Central memory CD4-positive, alpha-beta T cell (primary cell): ENCODE measurements at places on chromosomes 2 and 18.
A peak's percentile ranks its signal among the peaks of the same experiment; 100 is the strongest.

GRCh38 chr2:11187083-11187619, 31.9 kb downstream of the SLC66A3 start:
- no peak for DNase-seq

GRCh38 chr2:157302492-157303099, 23.0 kb downstream of the ERMN start:
- peak; percentile 49 for DNase-seq

DNA sequence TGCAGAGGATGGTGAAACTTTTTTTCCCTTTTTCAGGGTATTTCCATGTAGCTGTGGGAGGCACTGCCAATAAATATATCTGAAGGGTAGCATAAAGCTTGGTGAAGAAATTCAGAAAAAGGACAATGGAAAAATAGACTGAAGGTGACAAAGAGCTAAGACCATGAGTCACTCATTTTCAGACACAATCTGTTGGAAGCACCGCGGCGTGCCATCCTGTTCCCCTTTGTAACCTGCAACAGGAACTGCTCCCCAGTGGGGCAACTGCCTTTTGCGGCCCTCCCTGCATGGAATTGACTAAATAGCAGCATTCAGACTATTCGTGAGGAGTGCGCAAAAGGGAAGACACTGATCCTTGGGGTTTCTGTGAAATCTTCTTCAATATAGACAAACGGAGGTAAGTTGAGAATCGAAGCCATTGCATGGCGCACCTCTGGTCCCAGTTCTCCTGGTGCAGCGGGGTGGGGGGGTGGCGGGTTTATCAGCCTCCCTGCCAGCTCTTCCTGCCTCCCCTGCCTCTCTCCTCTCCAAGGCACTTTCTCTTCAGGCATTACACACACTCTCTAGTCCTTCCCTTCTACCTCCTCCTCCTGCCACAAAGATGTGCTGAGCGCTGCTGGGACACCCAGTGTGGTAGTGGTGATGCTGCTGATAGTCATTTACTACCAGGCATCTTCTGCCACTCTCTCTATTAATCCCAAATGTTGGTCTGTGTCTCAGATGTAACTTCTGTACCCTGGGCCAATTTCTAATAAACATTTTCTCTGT, 126.2 kb upstream of the TMEM200C start:
- DNase-seq, result no peak

- no peak for DNase-seq
Observed at GRCh38 chr2:118604811-118605210, 242.6 kb downstream of the EN1 start.
